Kidney glomerular epithelial cell (primary cell): ENCODE measurements at places on chromosomes 1 and 21.

DNA sequence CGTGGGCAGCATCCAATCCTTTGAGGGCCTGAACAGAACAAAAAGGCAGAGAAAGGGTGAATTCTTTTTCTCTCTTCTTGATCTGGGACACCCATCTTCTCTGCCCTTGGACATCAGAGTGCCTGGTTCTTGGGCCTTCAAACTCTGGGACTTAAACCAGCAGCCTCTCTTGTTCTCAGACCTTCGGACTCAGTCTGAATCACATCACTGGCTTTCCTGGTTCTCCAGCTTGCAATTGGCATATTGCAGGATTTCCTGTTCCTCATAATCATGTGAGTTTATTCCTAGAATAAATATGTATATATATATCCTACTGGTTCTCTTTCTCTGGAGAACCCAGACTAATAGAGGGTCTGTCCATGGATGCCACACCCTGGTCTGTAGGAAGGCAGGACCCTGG, 16.3 kb upstream of the TENT5C start:
- no peak for DNase-seq

DNA sequence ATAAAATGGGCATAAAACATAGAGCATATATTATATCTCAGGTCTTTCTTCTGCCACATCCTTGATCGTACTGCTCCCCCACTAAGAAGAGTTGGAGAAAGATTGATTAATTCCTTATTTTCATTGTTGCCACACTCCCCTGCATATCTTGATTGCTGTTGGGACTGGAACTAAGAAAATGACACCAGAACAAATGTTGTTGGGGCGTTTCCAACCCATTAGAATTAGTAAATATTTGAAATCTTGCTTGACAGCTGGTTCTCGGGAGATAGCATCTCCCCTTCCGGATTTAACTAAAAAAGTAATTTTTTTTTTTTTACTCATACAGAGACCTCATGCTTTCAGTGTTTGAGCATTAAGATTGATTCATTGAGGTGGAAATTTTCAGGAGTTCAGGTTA, 493.0 kb upstream of the PLXNA2 start:
- DNase-seq, result no peak

- no peak for DNase-seq
These were observed 268.3 kb upstream of the PROX1 start for GRCh38 chr1:213719462-213719861.

DNA sequence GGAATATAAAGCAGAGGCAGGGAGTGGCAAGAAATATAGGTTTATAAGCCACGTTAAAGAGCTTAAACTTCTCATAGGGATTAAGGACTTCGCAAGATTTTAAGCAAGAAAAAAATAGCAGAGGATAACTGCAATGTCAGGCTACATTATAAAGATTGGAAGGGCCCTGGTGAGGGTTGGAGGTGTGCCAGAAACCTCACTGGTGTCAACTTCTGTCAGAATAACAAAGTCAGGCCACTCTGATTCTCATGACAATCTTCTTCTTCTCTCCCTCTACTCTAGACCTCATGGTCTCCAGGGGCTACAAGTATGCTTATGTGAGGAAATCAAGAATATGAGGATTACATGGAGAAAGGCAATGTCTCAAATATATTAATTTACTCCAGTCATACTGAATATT, 32.6 kb upstream of the FMO2 start:
- DNase-seq, result no peak

DNA sequence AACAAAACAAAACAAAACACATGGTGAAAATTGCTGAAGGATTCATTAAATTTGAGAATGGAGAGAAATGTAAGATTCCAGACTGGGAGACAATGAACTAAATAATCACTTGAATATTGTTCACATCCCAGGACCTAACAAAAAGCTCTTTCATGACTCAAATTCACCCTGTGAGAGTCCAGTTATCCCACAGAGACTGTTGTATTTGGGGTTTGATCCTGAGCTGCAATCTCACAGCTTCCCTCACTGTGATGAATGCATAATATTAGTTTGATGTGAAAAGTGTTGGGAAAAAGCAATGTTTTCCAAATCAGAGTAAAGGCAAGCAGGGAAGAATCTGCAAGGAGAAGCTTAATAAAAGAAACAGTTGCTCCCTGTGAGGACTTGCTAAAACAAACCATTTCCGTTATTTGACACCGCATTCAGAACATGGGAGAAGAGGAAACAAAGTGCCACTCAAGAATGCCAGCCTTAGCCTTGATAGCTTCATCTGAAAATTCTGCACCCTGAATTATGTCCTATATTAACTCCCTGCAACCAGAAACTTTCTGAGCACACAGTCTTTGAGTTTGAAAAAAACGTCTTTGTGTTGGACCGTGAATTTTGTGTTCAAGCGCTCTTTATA, 208.8 kb downstream of the DAB1 start:
- DNase-seq, result no peak

DNA sequence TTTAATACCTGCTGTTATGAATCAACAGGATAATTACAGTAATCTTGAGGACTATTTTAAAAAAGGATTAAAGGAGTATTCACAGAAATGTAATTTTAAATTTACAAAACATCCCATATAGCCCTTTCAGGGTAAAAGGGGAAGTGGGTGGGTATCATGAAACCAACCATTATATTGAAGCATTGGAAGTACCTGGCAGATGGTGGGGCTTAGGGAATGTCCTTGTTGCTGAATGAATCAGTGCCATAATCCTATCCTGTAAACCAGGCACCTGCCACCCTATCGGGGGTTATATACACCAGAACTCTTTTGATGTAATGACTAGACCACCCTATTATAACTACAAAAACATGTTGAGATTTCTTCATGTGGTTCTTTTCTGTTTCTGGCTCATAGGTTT, 30.4 kb downstream of the CDC14A start:
- no peak for DNase-seq

DNA sequence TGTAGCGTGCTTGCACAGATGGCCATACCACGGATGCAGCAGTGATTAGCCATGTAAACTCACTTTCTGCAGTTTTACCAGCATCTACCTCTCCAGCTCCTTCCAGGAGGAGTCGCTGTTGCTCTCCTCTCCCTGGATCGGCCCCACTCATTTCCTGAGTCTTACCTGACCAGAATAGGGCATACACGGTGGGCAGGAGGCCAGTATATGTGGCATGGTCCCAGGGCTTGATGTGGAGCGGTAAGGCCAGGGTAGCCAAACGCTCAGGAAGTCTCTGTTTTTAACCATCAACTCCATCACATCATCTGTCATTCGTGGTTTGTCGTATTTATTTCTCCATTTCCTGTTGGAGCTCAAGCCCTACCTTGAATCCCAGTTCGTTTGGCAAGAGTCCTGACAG, 163.4 kb upstream of the USP24 start:
- DNase-seq, result no peak

GRCh38 chr1:43770111-43770510, 62.8 kb downstream of the ST3GAL3 start:
- DNase-seq, result no peak

GRCh38 chr1:228346731-228347130, 59.9 kb downstream of the TRIM11 start:
- DNase-seq, result no peak

- DNase-seq, result no peak
These were observed 44.5 kb upstream of the PRRX1 start for GRCh38 chr1:170619241-170620028.

DNA sequence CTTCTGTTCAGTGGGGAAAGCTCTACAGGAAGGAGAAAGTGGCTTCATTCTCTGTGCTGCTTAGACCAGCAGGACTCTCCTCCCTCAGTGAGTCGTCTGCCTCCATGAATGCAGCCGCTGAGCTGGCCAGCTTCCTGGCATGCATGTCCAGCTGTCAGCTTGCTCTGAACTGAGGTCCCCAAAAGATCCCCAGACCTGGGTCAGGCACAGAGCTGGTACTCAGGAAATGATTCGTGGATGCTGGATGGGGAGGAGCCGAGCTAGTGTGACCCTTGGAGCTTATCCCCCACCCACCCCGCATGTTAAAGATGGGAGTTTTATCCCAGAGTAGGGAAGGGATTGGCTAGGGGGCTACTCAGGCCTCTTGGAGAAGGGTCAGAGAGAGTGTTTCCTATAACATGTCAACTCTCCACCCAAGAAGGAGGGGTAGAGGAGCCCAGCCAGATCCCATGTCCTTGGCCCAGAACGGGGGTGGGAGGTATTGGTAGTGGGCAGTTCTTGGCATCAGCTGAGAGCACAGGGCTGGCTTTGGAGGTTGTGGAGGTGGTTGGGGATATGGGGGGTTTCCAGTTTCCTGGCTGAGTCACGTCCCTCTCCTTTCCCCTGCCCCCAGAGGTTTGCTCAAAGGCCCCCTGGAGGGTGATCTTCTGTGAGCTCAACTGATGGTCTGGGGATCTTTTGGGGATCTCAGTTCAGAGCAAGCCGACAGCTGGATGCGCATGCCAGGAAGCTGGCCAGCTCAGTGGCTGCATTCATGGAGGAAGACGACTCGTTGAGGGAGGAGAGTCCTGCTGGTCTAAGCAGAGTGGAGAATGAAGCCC, 110.1 kb downstream of the FOXD2 start:
- DNase-seq, result no peak
